ENCODE measurements at places on chromosomes 1 and 21.

DNA sequence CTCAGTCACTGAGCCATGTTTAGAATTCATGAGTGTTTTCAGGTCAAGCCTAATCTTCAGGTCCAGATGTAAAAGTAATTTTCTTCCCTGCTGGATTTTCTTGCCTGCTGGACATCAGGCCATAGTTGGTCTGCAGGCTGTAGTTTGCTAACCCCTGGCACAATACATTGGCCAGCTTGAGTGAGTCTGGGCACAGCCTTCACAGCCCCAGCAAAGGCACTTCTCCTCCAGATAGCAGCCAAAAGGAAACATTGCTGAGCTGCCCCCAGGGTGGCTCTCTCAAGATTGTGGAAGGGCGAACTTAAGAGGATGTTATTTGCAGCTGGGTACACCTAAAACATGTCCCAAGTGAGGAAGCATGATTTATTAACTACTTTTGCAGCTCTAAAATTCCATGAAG lies 126.8 kb downstream of the PIK3R3 start:
- DNase-seq, result no peak

DNA sequence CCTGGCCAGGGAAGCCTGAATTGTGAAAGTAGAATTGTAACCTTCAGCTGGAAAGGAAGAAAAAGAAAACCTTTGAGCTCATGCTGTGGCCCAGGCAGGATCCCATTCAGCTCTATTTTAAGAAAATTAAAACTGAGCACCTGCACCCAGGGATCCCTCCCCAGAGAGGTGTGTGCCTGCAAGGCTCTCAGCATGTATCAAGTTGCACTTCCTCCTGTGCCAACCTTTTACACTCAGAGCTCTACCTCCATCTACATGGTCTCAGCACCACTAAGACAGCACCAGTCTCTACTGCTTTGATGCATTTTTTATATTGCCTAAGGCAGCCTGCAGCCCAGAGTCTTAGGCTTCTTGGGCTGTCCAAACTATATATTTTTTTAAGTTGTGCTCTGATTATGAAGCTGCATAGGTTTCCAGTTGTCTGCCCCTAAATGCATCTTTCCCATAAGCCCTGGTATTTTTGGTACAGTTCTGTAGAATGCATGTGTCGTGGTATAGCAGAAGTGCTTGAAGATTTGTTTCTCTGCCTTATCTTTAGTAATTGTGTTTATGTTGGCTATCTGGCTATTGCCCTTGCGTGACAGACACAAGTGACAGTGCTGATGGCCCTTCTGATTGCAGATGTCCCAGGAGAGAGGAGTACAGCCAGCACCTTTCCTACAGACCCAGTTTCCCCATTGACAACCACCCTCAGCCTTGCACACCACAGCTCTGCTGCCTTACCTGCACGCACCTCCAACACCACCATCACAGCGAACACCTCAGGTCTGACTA lies 63.1 kb downstream of the PTPRC start:
- no peak for DNase-seq

GRCh38 chr1:51237351-51238033 lies 1.4 kb downstream of the RNF11 start:
- no peak for DNase-seq

DNA sequence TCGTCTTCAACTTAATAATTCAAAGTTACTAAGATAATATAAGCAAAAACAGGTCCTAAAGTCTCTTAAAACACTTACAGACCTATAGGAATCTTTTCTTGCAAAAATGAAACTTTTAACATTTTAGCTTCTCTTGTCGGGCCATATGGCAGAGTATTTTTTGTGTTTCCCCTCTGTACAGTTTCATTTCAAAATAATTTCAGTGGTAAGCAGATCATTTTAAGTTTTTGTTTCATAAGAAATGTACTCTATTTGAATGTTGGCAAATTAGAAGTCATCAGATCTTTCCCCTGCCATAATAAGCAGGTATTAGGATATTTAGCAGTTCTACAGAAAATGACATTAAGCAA lies 37.9 kb downstream of the RGL1 start:
- DNase-seq, result no peak

DNA sequence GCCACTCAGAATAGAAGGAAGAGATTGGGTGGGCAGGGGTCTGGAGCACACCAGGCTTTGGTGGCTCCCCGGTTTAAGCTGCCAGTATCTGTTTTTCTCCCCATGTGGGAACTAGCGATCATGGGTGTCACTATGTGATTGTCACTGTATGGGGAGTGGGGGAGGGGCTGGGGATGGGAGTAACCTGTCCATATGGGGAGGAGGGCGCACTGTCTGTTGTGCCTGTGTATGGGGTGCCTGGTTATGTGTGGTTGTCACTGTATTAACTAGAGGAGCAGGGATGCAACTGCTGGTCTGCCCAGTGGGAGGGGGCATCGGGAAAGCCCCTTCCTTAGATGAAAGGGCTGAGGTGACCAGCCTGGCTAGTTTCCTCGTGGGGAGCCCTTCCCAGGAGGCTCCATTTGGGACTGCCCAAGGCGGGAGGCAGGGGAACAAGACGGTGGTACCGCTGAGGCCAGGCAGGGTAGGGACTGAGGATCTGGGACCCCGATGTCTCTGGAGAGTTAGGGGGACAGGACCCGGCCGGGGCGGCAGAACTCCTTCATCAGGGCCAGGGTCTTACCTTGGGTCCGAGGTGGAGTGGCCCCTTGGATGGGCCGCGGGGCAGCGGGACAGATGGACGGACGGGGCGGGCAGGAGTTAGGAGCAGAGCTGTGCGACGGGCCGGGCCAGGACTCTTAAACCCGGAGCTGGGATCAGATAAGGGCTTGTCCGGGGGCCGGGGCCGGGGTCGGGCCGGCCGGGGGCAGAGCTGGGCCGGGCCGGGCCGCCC lies at the start of gene KCNJ10:
Gene KCNJ10, minus strand, starts transcription at position 701 of the 772 bp plus-strand sequence. CDS start 27,628 bp downstream, outside the sequence.
- DNase-seq, result no peak

DNA sequence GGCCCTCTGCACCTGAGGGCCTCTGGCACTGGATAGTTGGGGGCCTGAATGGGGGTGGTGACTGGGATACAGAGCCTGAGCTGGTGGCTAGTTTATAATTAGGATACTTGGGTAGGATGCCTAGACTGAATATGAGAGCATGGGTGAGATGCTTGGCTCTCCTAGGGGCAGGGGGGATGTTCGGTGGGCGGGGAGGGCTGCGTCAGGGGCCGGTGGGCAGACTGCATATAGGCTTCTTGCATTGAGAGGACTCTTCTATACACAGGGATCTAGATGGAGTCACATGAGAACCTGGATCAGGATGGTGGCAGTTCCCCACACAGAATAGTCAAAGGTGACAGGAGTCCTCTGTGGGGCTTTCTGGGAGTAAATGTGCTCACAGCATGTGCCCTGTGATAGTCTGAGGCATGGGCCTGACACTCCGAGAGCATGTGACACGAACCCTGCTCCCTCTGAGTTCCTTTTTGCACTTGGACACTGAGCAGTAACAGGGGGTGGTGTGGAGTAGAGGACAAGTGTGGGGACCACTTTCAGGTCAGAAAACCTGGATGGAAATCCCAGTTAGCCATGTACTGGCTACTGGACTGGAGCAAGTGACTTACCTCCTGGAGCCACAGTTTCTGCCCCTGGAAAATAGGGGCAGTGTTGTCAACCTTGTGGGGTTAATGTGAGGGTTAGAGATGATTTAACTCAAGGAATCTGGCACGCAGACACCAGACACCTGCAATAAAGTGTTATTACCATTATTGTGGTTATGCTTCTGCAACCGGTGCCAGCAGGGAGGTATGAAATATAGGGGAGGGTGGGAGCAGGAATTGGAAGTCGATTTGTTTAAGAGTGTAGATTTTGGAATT lies 2.2 kb downstream of the MAP7D1 start:
- no peak for DNase-seq

DNA sequence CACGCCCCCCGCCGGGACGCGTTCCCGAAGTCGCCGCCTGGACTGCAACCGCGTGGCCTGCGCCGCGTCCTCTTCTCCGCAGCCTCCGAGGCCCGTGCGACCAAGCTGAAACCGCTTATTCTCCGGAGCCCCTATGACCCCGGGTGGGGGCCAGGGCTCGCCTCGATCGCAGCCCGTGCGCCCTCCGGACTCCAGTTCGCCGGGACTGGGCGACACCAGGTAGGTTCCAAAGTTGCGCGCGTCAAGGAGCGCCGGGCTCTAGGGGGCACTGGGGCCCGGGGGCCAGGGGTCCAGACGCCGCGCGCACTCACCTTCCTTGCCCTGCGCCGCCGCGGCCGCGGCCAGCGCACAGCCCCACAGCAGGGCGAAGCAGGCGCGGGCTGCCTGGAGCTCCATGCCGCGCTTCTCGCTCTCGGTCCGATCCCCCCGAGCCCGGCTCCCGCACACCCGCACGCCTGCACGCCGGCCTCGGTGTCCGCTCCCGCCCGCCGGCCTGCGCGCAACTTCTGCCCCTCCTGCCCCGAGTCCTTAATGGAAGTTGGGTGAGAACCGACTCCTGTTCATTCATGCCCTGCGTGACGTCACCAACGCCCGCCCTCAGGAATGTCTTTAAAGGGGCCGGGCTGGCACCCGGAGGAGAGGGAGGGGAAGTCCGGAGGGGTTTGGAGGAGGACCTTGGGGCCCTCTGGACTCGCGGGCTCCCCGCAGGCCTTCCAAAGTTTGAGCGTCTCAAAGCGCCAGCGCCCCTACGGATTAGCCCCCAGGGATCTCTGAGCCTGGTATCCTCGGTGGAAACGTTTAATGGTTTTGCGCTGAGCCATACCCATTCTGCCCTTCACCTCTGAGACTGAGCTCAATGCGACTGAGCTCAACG lies at the start of gene EPHA2:
Gene EPHA2, minus strand, starts transcription at position 533 of the 874 bp plus-strand sequence. Its CDS starts 137 bp downstream, at position 396.
- DNase-seq, result peak; percentile 94

Data from mucosa of descending colon (tissue), 3 donors.